ENCODE measurements at places on chromosomes 7 and 10.

- DNase-seq = no peak
Observed at GRCh38 chr7:50303335-50304128, 984 bp upstream of the IKZF1 start.

DNA sequence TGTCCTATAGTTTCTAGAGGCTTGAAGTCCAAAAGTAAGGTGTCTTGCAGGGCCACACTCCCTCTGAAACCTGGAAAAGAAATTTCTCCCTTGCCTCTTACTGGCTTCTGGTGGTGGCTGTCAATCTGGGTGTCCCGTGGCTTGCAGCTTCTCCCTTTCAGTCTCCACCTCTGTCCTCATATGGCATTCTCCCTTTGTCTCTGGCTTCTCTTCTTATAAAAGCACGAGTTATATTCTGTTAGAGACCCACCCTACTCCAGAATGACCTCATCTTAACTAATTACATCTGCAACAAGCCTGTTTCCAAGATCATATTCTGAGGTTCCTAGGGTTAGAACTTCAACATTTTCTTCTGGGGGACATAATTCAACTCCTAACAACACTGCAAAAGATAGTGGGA, 3.4 kb upstream of the GLI3 start:
- DNase-seq = no peak

DNA sequence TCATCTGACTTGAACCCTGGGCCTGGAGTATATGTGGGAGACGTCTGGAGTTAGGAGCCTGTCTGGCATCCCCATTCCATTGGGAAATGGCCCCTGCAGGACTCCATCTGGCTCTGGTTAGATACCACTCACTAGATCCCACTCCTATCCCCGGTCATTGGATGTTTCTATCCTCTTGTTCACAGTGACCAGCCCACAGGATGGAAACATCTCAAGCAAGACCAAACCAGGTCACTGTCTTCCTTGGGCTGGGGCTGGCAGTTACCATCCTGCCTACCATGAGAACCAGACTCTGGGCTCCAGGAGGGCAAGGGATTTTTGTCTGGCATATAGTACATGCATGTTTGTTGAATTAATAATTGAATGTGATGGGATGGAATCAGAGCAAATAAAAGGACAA, 415.7 kb downstream of the GRID1 start:
- DNase-seq = no peak

- DNase-seq = no peak
Observed at GRCh38 chr10:132554053-132554990, 16.7 kb downstream of the INPP5A start.

- DNase-seq = peak; percentile 53
Observed at GRCh38 chr7:5704534-5704922, 76.9 kb downstream of the RNF216 start.
